Stimulated activated CD4-positive, alpha-beta T cell treated with anti-CD3 and anti-CD28 coated beads, TNF-alpha, amount 100 ng/mL, for 24 hours (primary cell): ENCODE measurements at places on chromosomes 13 and 19.
A peak's percentile ranks its signal among the peaks of the same experiment; 100 is the strongest.

- no peak for DNase-seq
These were observed 225.0 kb downstream of the TBC1D4 start for GRCh38 chr13:75256922-75257321.

DNA sequence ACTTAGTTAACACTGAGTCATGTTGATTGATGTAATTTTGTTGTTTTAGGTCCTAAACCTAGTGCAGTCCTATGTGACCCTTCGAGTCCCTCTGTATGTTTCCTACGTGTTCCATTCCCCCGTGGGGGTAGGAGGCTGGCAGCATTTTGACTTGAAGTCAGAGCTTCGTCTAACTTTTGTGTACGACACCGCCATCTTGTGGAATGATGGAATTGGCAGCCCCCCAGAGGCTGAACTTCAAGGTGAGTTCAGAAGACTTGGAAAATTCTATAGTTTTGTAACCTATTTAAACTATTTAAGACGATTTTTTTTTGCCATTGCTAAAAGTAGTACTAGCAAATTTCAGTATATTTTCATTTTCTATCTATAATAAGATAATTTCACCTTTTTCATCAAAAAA, 117.9 kb downstream of the STOML3 start:
- DNase-seq: peak; percentile 25

DNA sequence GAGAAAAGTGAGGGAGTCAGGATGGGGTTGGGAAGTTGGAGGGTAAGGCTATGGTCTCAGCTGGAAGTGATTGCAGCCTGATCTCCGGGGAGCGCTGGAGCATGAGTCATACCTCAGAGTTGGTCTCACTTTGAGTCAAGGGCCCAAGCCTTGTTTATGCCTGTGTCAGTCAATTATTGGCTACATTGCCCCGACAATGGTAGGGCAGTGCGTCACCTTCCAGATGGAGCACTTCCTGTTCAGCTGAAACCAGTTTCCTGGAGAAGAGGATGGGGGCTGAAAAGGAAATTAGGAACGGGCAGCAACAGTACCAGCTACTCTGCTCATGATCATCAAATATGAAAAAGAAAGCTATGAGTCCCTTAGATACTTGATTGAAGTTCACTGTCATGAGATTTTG, 60.4 kb downstream of the ADGRE1 start:
- peak; percentile 32 for DNase-seq

GRCh38 chr19:54694648-54695047, 29.6 kb upstream of the KIR3DL3 start:
- DNase-seq: no peak

DNA sequence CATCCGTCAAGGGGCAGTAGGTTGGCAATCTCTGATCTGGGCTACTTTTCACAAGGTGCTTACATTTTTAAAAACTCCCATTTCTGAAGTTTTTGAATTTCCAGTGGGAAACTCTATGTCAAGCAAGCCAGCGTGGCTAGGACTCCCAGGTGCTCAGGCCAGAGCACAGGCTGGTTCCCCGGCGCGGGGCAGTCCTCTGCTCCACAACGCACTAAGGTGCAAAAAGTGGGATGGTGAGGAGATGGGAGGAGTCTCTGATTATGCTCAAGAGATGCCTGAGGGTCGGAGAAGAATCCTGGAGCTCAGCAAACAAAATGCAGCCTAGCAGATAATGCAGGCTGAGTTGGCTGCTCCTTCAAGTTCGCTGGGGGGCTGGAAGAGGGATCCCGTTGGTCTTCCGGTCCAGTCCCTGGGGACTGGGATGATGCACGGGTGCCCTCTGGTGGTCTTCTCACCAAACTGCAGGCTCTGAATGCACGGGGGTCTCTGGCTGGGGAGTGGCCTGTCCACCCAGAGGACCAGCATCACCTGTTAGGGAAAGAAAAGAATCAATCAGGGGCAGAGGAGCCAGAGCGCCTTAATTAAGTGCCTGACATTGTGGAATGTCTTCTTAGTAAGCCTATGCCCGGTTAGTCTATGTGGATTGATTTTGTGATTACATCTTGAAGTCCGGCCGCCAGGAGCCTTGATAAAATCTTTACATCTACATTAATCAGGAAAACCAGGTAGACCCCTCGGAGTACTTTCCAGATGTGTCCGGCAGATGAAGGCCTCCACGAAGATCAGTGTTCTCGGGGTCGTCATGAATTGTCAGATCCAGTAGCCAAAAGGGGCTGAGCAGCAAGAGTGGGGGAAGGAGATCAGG, 244.4 kb upstream of the MAB21L1 start:
- DNase-seq: no peak

DNA sequence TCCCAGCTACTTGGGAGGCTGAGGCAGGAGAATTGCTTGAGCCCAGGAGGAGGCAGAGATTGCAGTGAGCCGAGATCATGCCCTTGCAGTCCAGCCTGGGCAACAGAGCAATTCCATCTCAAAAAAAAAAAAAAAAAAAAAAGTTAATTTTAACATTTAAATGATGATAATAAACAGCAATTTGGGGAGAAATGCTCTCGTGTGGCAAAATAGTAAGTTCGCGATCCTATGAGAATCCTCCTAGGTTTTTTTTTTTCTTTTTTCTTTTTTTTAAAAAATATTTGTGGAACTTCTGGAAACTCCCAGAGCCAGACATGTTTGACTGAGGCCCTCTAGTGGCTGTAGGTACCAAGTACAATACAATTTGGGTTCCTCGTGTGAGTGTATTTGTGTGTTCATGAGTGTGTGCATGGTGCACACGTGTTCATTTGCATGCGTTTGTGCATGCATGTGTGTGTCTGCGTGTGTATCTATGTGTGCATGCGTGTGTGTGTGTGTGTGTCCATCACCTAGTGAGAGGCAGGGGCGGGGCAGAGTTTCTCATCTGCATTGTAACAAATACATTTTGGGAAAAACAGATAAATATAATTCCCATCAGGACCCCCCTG, 31.2 kb downstream of the TMPRSS9 start:
- peak; percentile 9 for DNase-seq

DNA sequence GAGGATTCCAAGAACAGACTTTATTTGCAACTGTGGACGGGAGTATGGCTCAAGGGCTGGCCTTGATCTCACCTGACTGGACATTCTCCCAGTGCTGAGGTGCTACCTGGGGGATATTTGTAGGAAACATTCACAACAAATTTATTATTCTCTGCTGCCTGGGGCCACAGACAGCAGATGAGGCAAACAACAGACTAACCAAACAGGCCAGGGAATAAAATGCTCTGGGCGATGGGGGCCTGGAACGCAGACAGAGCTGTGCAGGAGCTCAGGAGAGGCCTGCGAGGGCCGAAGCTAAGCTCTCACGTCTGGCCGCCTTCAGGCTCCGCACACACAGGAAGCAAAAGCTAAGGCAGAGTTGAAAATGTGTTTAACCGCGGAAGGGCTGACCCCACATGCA, 7.8 kb downstream of the PLPP2 start:
- DNase-seq: no peak

GRCh38 chr19:54319049-54319448, 6.1 kb upstream of the LILRA5 start:
- no peak for DNase-seq

- no peak for DNase-seq
These were observed at the start of gene ARHGAP35 for GRCh38 chr19:46860846-46861690. ARHGAP35 (plus strand) TSS chr19:46860997; CDS start chr19:46918676, 57,679 bp downstream.

DNA sequence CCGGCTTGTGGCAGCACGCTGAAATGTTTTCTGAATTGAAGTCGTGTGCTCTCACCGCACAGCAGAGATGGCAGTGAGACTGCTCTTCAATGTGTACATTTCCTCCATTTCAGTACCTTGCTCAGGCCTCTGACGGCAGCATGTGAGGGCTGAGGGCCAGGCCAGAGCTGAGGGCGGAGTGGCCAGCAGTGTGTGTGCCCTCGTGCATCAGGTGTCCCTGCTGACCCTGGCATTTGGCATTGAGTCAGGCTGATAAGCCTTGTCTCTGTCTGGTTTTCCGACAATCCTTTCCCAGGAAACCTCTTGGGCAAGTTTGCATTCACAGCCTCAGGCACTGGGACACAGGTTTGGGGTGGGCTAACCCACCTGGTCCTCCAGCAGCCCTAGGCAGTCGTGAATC, 62.3 kb downstream of the EFNB2 start:
- DNase-seq: no peak
